Left renal pelvis (tissue), 4 donors: ENCODE measurements at places on chromosomes 1 and 21.
A peak's percentile ranks its signal among the peaks of the same experiment; 100 is the strongest.

- DNase-seq: no peak
Measured at GRCh38 chr1:112344754-112345423, 51.1 kb upstream of the CTTNBP2NL start.

DNA sequence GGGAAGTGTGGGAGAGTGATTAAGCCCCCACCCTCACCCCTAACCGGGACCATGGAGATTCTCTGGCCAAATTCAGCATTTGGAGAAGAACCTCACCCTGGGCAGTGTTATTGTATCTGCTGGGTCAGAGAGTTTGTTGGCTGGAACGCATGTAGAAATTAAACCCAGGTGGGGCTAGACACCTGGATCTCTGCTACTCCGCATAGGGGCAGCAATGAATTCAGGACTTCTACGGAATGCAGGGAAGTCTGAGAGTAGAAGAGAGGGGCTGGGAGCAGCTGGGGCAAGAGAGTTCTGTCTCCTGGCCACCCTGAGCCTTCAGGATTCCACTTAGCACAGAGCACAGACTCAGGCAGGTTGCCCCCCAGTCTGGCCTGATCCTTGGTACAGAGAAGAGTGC is 3.6 kb upstream of the CRABP2 start:
- no peak for DNase-seq

- DNase-seq: no peak
Measured at GRCh38 chr1:204041803-204042505, 31.0 kb upstream of the SOX13 start.

DNA sequence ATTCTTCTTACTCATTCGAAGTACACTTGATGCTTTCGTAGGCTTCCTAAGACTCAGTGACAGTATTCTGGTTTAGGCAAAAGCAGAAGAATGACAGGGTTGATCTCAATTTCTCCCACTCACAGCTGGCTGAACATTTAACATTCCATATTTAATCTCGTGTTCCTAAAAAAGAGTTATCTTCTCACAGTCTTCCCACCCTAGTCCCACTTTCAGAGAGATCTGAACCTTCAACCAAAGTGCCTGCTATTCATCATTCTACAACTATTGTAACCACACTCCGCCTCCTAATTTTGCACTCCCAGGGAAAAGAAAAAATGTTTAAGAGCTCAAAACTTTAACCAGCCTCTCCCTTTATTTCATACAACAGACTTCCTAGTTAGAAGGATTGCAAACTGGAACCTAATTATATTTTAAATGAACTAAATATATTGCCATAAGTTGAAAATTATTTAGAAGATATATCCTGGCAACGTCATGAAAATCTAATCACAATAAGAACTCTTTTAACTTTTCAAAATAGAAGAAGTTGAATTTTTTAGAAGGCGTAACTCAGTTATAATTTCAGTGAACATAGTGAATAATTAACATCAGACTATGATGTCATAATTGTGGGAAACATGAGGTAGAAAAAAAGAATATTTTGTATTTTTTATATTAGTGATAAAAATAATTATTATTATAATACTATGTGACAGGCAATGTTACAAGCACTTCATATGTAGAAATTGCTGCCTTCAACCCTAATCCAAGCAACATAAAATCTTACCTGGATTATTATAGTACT is 540.9 kb upstream of the ADGRL2 start:
- DNase-seq: no peak

- no peak for DNase-seq
Measured at GRCh38 chr1:65691972-65692371, 100.7 kb upstream of the PDE4B start.

DNA sequence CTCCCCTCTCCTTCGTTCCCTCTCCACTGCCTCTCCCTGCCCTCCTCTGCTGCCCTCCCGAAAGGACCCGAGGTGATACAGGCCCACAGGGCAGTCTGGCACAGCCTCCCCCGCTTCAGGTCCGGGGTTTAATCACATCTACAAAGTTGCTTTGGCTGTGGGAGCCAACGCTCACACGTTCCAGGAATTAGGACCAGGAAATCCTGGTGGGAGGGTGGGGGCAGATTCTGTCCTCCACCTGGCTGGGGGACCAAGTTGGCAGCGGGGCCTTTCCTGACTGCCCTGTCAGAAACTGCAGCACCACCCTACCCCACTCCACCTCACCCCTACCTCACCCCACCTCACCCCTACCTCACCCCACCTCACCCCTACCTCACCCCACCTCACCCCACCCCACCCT is 95.1 kb downstream of the WDR4 start:
- no peak for DNase-seq

GRCh38 chr1:161013488-161014230 is 7.3 kb downstream of the F11R start:
- DNase-seq: no peak

DNA sequence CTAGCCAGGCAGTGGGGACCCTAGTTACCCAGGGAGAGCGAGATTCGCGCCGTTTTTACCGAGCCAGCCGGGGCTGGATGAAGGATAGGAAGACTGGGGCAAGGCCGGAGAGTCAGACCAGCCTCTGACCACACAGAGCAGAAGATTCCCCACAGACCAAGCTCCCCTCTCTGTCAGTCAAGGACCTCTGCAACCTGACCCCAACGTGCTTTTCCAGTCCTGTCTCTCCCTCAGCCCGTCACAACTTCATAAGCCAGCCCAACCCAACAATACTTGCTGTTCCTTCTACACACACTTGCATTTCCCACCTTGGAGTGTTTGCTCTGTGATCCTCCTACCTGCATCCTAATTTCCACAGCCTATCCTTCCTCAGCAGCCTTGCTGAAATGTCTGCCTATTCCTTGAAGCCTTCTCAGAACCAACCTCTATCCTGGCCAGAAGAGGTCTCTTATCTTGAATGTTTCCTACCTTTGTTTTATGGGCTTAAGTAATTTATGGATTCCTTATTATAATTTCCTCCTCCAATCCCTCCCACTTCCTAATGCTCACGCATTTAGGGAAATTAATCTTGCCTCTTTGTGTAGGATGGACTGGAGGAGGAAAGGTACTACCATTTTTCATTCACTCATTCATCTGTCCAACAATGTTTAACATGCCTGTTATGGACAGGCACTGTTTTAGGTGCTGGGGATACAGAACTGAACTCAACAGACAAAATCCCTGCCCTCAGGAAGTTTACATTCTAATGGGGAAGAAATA is at the start of gene GSTM3:
TSS of gene GSTM3 (minus strand) at position 424 of the 759 bp plus-strand sequence. CDS start 751 bp downstream, outside the sequence.
- no peak for DNase-seq

- DNase-seq: no peak
Measured at GRCh38 chr1:39898191-39898590, 3.5 kb downstream of the MYCL start.

GRCh38 chr1:29426701-29427279 is 190.5 kb downstream of the PTPRU start:
- no peak for DNase-seq

- DNase-seq: no peak
Measured at GRCh38 chr1:171790318-171790717, 8.9 kb downstream of the METTL13 start.

- no peak for DNase-seq
Measured at GRCh38 chr1:246283771-246284410, 223.2 kb downstream of the SMYD3 start.

- no peak for DNase-seq
Measured at GRCh38 chr1:230251644-230252191, 174.4 kb downstream of the PGBD5 start.

- peak; percentile 14 for DNase-seq
Measured at GRCh38 chr1:173507847-173508209, 30.7 kb downstream of the PRDX6 start.

- DNase-seq: no peak
Measured at GRCh38 chr1:232923739-232924386, 26.5 kb upstream of the NTPCR start.

DNA sequence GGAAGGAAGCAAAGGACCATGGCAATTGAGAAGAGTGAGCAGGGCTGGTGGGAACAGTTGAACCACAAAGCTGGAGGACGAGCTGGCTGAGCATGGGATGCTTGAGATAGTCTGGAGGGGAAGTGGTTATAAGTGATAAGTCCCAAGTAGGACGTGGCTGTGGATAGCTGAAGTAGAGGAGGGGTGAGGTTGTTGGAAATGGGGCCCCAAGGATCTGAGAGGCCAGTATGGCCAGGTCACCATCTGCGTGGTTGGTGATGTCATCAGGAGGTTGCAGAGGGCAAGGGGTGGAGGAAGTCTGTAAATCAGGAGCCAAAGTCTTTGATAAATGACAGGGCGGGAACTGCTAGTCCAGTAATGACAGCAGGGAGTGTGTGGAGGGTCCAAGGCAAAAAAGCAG is 11.0 kb upstream of the REN start:
- DNase-seq: no peak

DNA sequence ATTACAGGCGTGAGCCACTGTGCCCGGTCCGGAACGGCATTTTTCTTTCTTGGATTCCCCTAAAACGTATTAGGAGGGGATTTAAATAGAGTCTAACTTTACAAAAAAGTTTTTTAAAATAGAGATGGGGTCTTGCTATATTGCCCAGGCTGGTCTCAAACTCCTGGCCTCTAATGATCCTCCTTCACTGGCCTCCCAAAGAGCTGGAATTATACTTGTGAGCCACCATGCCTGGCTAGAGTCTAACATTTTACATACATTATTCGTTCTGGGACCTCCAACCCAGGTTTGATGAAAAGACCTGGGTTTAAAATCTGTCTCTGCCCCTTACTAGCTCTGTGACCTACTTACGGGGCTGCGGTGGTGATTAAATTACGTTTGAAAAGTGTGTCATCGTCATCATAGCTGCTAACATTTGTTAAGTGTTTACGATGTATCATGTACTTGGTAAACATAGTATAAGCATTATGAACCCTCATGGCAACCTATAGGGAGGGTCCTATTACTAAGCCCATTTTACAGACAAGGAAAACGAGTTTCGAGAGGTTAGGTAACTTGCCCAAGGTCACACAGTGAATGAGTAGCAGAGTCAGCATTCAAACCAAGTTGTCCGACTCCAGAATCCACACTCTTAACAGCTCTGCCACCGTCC is 24.5 kb downstream of the PLEKHM2 start:
- DNase-seq: no peak

GRCh38 chr1:9872430-9873165 is 37.5 kb downstream of the CTNNBIP1 start:
- DNase-seq: no peak

DNA sequence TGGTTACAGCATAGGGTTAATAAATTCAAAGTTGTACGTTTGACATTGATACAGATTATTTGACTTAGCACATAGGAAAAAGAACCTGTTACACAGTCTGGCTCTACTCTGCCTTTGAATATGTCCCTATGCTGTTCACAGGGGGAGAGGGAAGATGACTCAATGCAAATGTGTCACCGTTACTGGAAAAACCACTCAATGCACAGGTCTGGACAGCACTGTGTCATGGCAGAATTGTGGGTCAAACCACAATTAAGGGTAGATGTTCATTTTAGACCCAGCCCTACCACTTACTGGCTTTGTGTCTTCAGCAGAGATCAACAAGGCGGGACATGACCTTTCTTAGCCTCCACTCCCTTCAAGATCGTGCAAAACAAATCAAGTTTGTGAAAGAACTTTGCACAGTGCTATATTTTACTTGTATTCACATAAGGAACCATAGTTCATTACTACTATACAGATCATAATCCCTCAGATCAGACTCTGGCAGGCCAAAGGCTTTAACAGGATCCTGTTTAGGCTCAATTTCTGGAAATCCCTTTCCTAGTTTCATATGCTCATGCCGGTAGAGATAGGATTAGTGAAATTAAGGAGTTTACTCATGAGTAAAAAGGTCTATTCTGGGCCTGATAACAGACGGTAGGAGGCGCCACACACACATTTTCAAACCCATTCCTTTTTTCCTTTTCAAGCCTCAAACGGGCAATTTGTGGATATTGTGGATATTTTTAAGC is 22.1 kb downstream of the EIF2D start:
- DNase-seq: no peak

GRCh38 chr1:119003413-119004128 is 15.4 kb upstream of the TBX15 start:
- DNase-seq: no peak

GRCh38 chr1:186568221-186568620 is 107.3 kb upstream of the PDC start:
- no peak for DNase-seq

GRCh38 chr21:44051462-44051941 is 39.4 kb downstream of the TRAPPC10 start:
- no peak for DNase-seq

DNA sequence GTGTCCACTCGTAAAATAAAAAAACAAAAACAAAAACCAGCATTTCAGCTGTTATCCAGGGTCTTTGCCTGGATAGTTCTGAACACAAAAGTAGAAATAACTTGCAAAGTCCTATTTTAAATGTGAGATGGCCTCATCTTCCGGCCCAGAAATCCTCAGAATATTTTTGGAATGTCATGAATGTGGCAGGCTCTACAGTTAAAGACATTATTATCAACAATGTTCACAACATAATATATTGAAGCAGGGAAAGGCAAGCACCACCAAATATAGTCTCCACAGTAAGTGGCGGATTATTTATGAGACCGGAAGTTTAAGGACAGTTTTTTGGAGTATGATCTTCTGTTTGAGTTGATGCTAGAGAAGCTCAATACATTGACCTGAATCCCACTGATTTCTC is 1.2 kb upstream of the C1orf198 start:
- no peak for DNase-seq

GRCh38 chr1:209116705-209117104 is 466.8 kb upstream of the CAMK1G start:
- no peak for DNase-seq

DNA sequence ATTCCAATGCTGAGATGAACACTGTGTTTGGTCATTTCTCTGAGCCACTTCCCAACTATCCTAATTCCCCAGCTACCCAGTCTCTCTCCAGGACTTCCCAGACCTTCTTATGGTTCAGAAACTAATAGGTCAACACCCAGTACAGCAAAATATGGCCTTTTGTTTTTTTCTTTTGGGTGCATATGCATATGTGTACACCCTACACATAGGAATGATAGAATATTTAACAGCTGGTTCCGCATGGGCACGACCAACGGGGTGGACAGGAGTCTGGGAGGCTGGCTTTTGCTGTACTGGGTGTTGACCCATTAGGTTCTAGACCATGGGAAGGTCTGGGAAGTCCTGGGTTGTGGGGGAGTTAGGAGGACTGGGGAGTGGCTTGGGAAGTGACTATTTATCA is 143.9 kb downstream of the MRPS6 start:
- DNase-seq: no peak

DNA sequence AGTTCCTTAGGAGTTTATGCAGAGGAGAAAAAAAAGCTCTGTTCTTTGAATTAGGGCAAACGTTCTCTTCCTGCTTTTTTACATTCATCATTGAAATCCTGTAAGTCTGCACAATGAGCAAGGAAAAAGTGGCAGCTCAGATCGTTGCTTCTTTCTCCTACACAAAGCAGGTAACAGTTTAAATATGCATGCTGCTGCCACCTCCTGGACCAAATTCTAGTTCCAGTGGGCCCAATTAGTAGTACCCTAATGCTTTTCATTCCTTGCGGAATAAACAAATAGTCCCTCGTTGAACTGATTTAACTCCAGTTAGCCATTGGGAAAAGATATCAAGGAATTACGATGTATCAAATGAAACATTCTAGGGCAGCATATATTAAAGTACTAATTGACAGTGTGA is 20.1 kb downstream of the YTHDF2 start:
- no peak for DNase-seq

- DNase-seq: no peak
Measured at GRCh38 chr1:218531936-218532335, 186.8 kb downstream of the TGFB2 start.
